ENCODE measurements at places on chromosomes 7 and 10.

- no peak for DNase-seq
Measured at GRCh38 chr10:13450069-13450468, 78.7 kb downstream of the BEND7 start.

- no peak for DNase-seq
Measured at GRCh38 chr10:51886438-51887068, 187.2 kb upstream of the CSTF2T start.

DNA sequence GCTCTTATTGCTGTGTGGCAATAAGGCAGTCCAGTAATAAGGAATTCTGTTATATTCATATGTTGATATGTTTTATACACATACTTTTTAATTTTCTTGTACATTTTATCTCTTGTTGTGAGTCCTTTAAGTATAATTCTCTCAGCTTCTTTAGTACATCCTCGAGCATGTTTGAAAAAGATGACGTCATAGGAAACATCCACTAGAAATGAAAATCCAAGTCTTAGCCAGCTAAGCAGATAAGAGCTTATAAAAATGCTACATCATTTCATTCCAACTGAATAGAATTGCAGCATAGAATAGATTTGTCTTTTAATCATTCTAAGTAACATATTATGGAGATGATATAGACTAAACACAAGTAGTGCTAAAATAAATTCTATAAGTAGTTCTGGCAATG lies 283.7 kb upstream of the FZD1 start:
- no peak for DNase-seq

- DNase-seq = no peak
Measured at GRCh38 chr10:101960879-101961395, 95.0 kb downstream of the ARMH3 start.

GRCh38 chr7:22725585-22725984 lies 1.4 kb upstream of the IL6 start:
- DNase-seq = peak; percentile 83

- DNase-seq = peak; percentile 17
Measured at GRCh38 chr7:92297736-92298135, 52.0 kb downstream of the ANKIB1 start.

- DNase-seq = no peak
Measured at GRCh38 chr7:149865437-149865836, 8.3 kb upstream of the ATP6V0E2 start.

GRCh38 chr7:116675812-116676355 lies 3.9 kb downstream of the MET start:
- DNase-seq = no peak

DNA sequence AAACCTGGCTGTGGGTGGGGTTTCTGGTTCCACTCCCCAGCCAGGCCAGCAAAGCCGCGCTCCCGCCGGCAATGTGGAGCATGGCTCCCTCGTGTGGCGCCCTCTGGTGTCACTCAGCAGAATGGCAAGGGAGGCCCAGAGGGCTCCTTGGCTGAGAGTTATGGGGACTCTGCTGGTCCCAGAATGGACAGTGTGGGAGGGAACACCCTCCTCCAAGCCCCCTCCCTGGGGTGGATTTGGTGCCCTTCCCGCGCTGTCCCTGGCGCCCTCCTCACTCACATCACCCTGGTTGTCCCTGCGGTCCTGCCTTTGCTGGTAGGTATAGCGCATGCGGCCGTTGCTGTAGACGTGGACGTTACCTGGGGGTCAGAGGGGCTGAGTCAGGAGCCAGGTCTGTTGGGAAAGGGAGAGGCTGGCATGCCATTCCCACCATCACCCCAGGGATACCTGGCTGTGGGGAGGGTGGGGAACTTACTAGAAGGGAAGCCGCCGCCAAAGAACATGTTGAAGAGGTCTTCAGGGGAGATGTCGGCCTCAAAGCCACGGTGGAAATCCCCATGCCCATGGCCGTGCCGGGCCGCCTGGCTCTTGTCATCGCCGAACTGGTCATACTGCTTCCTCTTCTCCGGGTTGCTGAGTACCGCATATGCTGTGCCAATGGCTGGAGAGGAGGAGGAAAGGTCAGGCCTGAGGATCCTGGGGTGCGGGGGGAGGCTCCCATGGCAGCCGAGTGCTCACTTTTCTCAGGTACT lies 14.0 kb downstream of the DNAJB12 start:
- peak; percentile 82 for DNase-seq
